Stromal cell of bone marrow (primary cell): ENCODE measurements at places on chromosomes 13 and 19.

GRCh38 chr13:36344173-36344572 is 2.0 kb downstream of the SPART start:
- DNase-seq, result no peak

- no peak for DNase-seq
Observed at GRCh38 chr13:97441368-97441767, 7.4 kb downstream of the RAP2A start.

- DNase-seq, result no peak
Observed at GRCh38 chr19:40596608-40597328, 4.4 kb upstream of the LTBP4 start.

DNA sequence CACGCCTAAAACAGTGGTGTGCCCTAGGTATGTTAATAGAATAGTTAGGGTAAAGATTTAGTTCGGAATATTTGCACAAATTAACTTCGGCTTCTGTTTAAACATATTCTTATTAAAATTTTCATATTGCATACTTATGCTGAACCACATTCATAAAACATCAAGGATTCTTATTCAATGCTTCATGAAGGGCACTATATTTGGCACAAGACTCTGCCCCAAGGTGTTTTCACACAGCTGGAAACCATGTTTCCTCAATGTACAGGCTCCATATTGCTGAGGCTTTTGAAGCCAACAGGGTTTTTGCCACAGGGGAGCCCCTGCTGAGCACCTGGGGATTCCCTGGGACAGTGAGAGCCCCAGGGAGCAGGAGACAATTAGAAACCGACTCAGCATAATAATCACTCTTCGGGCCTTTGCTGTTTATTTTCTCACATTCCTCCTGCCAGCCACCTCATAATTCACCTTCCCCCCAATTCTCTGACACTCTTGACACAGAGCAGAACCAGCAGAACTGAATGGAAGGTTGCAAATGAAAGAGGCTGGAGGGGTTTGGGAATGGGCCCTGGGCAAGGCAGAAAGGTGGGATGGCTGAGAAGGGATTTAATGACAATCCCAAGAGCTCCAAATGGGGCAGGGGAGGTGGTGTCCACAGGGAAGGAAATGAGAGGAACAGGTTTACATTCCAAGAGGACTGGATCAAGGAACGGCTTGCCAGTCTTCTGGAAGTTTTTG is 72.3 kb upstream of the POMP start:
- no peak for DNase-seq

GRCh38 chr19:10471909-10472308 is 31.2 kb downstream of the KEAP1 start:
- no peak for DNase-seq

DNA sequence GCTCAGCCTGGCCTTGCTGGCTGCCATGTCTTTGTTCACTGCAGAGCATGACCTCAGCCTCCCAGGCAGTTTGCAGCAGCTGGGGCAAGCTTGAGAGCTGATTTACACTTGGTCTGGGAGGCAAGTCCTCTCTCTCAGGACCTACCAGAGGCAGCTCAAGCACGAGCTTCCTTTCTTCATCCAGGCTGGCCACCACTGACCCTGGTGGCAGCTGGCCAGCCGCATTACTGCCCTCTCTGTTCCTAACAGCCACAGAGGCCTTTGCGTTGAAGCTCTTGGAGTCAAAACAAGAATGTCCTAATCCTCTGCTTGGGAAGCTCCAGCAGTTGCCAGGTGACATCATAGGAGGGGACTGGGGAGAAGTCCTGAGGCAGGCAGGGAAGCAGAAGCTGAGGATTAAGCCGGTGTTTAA is 85.7 kb downstream of the NUFIP1 start:
- peak; percentile 93 for DNase-seq
